ENCODE measurements at places on chromosomes 3 and 15.

GRCh38 chr15:77464129-77464865 is 43.6 kb downstream of the HMG20A start:
- DNase-seq = no peak

GRCh38 chr3:30486368-30486767 is 120.0 kb upstream of the TGFBR2 start:
- no peak for DNase-seq

DNA sequence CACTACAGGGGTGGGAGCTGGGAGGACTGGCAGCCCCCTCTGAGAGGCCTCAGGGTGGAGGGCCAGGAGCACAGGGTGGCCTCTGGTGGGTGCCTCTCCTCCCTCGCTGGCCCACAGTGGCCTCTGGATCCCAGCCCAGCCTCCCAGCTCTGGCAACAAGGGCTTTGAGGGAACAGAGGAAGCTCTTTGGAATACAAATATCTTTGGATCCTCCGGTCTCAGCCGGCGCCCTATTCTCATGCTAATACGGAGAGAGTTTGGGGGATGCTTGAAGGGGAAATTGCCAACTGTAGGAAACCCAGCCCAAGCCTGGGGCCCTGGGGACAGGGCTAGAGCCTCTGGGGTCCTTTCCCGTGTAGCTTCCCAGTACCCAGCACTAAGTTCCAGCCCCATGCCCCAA is 33.4 kb upstream of the INSYN1 start:
- no peak for DNase-seq

DNA sequence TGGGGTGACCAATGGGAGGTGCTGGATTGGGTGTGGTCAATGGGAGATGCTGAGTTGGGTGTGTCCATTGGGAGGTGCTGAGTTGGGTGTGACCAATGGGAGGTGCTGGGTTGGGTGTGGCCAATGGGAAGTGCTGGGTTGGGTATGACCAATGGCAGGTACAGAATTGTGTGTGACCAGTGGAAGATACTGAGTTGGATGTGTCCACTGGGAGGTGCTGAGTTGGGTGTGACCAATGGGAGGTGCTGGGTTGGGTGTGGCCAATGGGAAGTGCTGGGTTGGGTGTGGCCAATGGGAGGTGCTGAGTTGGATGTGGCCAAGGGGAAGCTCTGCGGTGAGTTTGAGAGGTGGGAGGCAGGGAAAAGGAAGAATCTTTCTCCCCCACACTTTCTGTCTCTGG is 250.0 kb upstream of the PROK2 start:
- no peak for DNase-seq

DNA sequence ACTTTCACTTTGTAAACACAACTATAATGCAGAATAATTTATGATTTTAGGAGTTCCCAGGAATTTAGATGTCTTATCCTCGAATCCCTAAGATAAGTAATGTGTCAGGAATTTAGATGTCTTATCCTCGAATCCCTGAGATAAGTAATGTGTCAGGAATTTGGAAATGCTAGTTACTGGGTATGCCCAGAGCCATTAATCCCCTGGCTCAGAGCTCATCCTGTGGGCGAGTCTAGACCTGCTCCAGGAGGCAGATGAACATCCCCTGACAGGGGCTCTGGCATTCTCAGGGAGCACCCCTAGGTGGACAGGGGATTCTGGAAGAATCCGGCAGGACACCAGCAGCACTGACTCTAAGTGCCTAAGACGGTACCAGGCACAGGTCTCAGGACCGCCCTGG is 163.3 kb downstream of the ARRDC4 start:
- DNase-seq = no peak

- DNase-seq = no peak
Measured at GRCh38 chr3:102909904-102910303, 475.1 kb downstream of the ZPLD1 start.

Data from T-cell (primary cell).